ENCODE measurements at places on chromosomes 5 and 9.

- peaks cover 7% of the 10 kb centered on the region for H3K4me1 ChIP-seq
- peaks cover 2% of the 10 kb centered on the region for H3K36me3 ChIP-seq
- peak; percentile 100 for DNase-seq
- H3K27me3 ChIP-seq: no peaks in the 10 kb centered on the region
- peak overlapping the region; percentile 48 for H3K27ac ChIP-seq
- H3K4me3 ChIP-seq: no peak overlapping the region
Observed at GRCh38 chr9:36101916-36102741, 34.4 kb upstream of the GLIPR2 start.

DNA sequence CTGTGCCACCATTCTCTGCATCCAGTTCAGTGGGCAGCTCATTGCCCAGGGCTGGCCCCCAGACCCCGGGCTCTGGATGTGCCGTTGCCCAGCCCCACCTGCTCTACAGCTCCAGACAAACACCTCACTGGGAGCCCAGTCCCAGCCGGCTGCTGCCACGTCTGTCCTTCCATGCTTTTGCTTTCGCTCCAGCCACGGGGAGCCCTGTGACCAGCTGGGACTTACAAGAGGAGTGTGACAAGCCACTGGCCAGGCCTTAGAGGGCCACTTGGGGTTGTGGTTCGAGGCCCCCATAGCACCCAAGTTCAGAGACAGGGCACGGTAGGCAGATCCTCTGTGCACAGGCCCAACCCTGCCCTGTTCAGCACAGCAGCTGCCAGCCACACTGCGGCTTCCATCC lies 142.0 kb downstream of the ADAMTS2 start:
- H3K36me3 ChIP-seq: peaks cover 4% of the 10 kb centered on the region
- H3K4me1 ChIP-seq: no peaks in the 10 kb centered on the region
- H3K4me3 ChIP-seq: no peak overlapping the region
- no peak overlapping the region for H3K27ac ChIP-seq
- DNase-seq: no peak

DNA sequence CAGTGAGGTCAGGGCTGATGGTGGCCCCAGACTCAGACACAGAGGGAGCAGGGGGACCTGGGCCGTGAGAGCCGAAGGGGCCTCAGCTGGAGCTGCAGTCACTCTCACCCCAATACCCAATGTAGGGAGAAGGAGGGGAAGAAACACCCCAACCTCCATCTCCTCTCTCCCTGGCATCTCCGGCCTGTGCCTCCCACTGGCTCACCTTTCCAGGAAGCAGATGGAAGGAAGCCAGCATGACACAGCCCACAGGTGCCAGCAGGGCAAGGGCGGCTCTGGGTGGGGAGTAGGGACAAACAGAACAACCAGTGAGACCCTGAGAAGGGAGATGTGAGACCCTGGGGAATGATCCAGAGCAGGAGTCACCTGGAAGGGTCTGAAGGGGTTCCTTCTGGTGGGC lies 3.0 kb upstream of the CRB2 start:
- no peak for DNase-seq
- H3K4me1 ChIP-seq: no peaks in the 10 kb centered on the region
- no peak overlapping the region for H3K27ac ChIP-seq
- no peaks in the 10 kb centered on the region for H3K27me3 ChIP-seq
- H3K4me3 ChIP-seq: no peak overlapping the region

DNA sequence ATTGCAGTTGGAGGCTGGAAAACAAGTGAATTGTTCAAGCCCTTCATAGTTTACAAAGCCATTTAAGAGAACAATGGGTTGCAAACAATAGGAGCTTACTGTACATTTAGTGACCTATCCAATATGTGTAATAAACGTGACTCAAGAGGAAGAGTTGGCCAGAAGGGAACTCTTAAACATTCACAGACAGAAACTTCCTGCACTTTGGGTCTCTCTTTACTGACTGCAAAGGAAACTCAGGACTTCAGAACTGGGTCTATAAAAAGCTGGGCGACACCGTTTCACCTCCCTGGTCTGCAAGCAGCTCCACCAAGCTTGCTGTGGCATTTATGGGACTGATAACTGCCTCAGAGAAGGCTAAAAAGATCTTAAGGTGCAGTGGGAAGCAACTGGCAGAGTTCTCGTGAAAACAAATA lies 48.7 kb upstream of the SPATA31D4 start:
- peak; percentile 36 for DNase-seq
- H3K36me3 ChIP-seq: no peaks in the 10 kb centered on the region
- no peak overlapping the region for H3K27ac ChIP-seq
- H3K27me3 ChIP-seq: no peaks in the 10 kb centered on the region
- H3K4me3 ChIP-seq: no peak overlapping the region
- H3K4me1 ChIP-seq: peaks cover 2% of the 10 kb centered on the region

GRCh38 chr5:163548649-163549048 lies 43.2 kb downstream of the MAT2B start:
- H3K4me1 ChIP-seq: no peaks in the 10 kb centered on the region
- no peaks in the 10 kb centered on the region for H3K36me3 ChIP-seq
- DNase-seq: no peak

DNA sequence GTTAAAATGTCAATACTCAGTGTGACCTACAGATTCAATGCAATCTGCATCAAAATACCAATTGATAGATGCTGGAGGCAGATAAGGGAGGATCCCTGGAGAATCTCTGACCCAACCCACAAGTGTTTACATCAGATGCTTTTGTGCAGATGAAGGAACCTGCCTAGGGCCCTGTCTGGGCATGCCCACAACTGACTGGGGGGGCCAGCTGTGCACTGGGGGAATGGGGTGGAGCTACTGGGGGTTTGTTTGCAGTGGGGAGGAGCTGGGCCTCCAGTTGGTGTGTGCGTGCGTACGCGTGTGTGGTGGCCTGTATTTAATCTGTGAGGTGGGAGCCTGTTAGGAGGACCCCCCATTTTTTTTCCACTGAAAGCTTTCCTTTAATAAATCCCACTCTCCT lies 244.9 kb downstream of the TRIM36 start:
- H3K27ac ChIP-seq: no peak overlapping the region
- no peaks in the 10 kb centered on the region for H3K27me3 ChIP-seq
- H3K36me3 ChIP-seq: no peaks in the 10 kb centered on the region

DNA sequence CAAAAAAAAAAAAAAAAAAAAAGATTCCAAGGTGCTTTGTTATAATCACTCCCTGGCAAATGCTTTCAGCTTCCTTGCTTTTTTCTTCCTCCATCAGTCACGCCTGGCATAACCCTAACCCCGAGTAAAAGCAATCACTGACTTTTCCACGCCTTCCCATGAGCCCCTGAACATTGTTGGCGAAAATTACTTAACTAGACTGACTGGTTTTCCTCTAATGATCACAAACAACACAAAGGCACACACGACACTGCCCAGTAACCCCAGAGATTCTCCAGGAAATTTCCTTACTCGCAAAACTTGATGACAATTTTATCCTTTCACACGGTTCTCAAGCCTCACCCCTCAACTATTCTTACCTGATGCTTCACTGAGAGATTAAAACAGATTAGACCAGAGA lies 11.4 kb upstream of the PTGR1 start:
- H3K4me3 ChIP-seq: no peak overlapping the region
- H3K36me3 ChIP-seq: no peaks in the 10 kb centered on the region
- H3K27ac ChIP-seq: no peak overlapping the region
- no peaks in the 10 kb centered on the region for H3K4me1 ChIP-seq
- DNase-seq: no peak

DNA sequence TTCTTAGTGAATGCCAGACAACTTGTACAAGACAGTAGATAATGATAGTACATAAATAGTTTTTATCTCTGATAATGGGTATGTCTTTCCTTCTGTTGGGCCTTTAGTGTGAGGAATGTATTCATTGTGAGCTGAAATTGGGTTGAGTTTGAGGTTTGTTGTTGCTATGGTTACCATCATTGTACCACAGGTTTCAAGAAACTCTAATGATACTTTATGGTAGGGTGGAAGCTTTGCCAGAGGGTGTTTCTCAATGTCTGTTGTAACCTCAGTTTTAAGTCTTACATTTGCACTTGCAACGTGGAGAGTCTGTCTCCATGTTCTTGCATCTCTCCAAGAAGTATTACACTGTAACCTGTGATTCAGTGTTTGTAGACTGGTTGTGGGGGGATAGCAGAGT lies 1550.1 kb downstream of the MAT2B start:
- no peak for DNase-seq
- no peaks in the 10 kb centered on the region for H3K27me3 ChIP-seq
- H3K36me3 ChIP-seq: no peaks in the 10 kb centered on the region
- H3K4me1 ChIP-seq: no peaks in the 10 kb centered on the region

DNA sequence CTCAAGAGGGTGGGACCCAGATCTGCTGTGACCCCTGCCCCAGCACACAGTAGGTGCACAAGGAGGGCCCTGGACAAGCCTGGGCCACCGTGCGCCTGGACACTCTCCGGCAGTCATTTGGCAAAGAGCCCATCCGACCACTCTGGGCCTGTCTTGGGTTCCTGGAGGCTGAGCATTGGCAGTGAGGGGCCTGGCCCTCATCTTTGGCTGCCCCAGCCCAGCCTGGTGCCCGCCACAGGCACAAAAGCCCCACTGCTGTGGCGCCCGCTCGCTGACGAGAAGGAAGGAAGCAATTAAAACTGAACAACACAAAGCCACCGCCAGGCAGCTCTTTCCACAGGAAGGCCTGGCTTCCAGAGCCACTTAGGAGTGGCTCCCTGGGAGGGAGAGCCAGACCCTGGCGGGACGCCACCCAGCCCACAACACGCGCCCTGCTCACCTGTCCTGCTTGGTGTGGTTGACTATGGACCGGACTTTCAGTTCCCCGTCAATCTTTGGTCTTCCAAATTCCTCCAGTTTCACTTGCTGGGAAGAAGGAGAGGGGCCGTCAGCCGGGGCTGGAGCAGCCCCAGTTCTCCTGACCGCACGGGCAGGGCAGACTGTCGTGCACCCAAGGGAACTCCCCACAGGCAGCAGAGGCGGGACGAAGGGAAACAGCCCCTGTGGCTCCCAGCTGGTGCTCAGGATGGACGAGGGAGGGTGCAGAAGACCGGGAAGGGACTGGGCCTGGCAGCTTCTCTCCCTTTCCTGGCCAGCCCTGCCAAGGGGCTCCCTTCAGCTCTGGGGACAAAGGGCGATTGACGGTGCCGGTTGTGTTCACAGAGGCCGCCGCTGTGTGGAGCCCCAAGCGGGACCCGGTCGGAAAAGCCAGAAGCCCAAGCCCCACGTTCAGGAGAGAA lies 50.9 kb upstream of the SARDH start:
- H3K4me3 ChIP-seq: no peak overlapping the region
- H3K36me3 ChIP-seq: peaks cover 18% of the 10 kb centered on the region
- H3K4me1 ChIP-seq: no peaks in the 10 kb centered on the region
- no peak for DNase-seq
- no peaks in the 10 kb centered on the region for H3K27me3 ChIP-seq

DNA sequence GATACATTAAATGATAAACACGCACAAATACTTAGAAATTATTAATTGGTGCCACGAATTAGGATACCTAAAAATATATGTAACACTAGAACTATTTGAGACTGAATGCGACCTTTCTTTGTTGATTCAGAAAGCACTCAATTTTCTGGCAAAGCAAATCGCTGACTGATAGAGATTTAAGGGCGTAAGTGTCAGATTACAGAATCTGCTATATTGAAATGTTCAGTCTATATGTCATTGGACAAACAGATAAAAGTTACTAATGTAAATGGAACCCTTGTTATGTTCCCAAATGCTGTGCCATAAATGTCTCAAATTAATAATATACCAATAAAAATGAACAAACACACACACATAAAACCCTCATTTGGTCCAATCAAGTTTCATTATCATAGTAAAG lies 137.9 kb downstream of the MPDZ start:
- H3K4me3 ChIP-seq: no peak overlapping the region
- peaks cover 2% of the 10 kb centered on the region for H3K4me1 ChIP-seq

DNA sequence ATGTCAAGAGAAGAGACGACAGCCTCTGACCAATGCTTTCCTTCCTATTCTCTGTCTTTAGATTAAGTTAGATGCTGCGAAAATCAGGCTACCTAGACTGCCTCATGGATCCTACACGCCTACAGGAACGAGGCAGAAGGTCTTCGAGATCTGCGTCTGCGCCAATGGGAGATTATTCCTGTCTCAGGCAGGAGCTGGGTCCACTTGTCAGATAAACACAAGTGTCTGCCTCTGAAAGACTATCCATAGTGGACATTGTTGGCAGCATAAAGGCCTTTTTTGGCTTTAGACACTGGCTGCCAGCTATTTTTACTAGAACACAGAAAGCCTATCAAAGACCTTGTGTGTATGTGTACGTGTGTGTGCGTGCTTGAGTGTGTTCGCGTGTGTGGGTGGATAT lies 90.9 kb upstream of the PPP1R2B start:
- no peak overlapping the region for H3K4me3 ChIP-seq
- H3K36me3 ChIP-seq: no peaks in the 10 kb centered on the region
- H3K27ac ChIP-seq: no peak overlapping the region
- no peaks in the 10 kb centered on the region for H3K4me1 ChIP-seq
- no peaks in the 10 kb centered on the region for H3K27me3 ChIP-seq

DNA sequence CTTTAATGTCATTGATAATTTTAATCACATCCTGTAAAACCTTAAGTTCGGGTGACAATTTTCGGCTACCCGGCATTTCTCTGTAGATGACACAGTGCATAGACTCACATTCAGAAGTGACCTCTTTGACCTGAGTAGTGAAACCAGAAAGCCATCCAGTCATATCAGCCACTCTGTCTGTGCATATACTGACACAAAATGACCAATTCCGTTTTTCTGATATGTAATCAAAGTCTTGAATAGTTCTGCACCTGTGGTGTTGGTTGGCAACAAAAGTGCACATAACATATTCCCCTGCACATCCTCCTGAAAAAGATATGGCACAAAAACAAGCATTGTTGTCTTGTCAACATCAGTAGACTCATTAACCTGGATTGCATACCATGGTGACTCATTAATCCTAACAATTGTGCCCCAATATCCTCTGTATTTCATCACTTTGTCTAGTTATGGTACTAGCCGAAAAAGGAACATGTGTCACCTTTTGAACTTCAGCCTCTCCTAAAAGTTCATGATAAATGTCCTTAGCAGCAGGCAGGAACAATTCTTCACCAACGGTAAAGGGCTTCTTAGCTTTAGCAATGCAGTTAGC lies 4.6 kb upstream of the HNRNPA0 start:
- H3K4me1 ChIP-seq: no peaks in the 10 kb centered on the region
- no peak overlapping the region for H3K4me3 ChIP-seq
- H3K36me3 ChIP-seq: no peaks in the 10 kb centered on the region

DNA sequence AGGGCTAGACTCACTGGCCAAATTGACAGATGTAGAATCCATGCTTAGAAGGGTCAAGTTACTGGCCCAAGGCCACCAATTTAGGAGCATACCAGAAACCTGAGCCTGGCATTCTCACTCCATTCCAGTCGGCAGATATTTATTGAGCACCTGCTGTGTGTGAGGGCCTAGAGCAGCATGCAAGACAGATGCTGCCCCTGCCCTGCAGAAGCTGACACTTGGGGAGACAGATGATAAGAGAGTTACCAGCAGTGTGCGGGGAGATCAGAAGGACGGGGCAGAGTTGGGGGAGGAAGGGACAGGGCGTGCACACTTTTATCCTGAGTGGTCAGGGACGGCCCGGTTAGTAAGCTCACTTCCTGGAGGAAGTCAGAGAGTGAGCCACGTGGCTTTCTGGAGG lies 111.5 kb upstream of the RAPGEF1 start:
- no peaks in the 10 kb centered on the region for H3K36me3 ChIP-seq
- H3K4me1 ChIP-seq: no peaks in the 10 kb centered on the region
- DNase-seq: no peak
